GM23248 (cell line): ENCODE measurements at places on chromosomes 1 and 21. TPM values are rescaled to one million over a fixed set of nuclear protein-coding genes. Genes with fewer than 3 reads are reported as not detected.
A peak's percentile ranks its signal among the peaks of the same experiment; 100 is the strongest.

AMY1A gene
- polyA plus RNA-seq, result not detected in 2 replicates

CAMK1G gene
- 0.24 TPM in 1 of 2 replicates, not detected in the other for polyA plus RNA-seq

NR1I3 gene
- 0.70 TPM in 1 of 2 replicates, not detected in the other for polyA plus RNA-seq

TSSK3 gene
- 0.47 TPM in 1 of 2 replicates, not detected in the other for polyA plus RNA-seq

S100A4 gene
- 608 and 610 TPM in 2 replicates for polyA plus RNA-seq

OR2T35 gene
- polyA plus RNA-seq, result not detected in 2 replicates

GRCh38 chr21:32719085-32719484 lies 8.7 kb downstream of the SYNJ1 start:
- no peak for DNase-seq

DNA sequence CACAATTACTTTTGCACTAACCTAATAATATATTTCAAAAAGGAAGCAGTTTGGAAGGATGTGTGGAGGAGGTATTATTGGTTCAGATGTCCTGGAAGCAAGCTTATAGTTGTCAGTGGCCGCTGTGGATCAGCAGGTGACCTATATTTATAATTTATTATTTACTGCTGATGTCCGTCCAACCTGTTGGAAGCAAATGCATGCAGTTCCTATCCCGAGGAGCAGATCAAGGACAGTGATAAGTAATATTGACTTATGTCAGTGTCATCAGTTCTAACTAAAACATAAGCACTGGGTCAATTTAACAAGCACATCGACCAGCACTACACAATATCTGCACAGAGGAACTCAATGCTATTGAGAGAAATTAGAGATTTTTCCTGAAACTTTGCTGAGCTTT lies 270.1 kb downstream of the BRINP2 start:
- no peak for DNase-seq

DNA sequence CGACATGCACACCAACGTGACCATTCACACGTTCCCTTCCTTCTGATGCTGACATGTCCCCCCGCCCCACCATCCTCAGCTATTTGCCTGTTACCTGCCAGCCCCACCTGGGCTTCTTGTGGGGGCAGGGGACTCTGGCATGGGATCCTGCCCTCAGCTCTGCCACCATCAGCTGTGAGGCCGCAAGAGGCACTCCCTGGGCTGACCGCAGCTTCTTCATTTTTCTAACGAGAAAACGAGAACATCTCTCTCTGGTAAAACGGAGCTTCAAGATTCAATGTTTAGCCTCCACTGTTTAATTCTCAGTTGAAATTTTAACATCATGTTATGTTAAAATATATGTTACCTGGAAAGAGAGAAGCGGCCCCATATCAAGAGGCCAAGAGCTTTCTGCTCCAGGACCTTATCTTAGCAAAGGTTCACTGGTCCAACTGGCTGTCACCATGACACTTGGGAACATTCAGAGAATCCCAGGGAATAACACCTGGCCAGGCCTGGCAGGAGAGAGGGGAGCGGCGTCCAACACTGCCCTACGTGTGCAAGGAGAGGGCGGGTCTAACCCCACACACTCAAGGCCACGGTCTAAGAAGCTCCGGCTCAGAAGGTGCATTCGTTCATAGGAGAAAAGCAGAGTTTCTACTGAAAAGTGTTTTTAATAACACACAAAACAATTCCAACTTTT lies 51.3 kb downstream of the HLCS start:
- no peak for DNase-seq

GRCh38 chr1:155136748-155137147 lies 1.1 kb downstream of the SLC50A1 start:
- no peak for DNase-seq

GRCh38 chr1:42264511-42265190 lies 70.4 kb downstream of the FOXJ3 start:
- DNase-seq, result no peak

GRCh38 chr21:44912158-44912473 lies 8.6 kb downstream of the ITGB2 start:
- no peak for DNase-seq

GRCh38 chr1:100394285-100394684 lies 42.0 kb downstream of the CDC14A start:
- no peak for DNase-seq

DNA sequence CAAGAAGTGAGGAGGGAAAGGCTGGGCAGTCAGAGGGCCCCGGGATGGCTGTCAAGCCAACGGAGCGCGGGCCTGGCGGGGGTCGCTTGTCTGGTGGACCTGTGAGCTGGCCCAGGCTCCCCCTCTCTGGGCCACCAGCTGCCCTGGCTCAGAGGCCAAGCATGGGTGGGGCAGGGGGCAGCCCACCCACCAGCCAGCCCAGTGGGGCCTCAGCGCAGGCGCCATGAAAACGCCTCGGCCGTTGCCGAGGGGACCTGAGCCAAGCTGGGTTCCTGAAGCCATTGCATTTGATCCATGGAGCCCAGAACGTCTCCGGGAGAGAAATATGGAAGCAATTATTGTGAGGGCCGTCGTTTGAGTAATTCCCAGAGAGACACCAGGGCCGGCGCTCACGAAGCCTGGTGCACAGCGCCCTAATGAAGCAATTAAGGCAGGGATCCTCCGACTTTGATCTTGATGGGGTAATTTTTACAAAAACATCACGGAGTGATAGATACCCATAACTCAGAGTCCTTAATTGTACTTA lies 90.5 kb upstream of the TTC34 start:
- DNase-seq, result no peak

GRCh38 chr1:212485913-212486618 lies 53.3 kb downstream of the NENF start:
- DNase-seq, result peak; percentile 96

GRCh38 chr1:18232052-18232451 lies 124.5 kb downstream of the IGSF21 start:
- DNase-seq, result no peak

DNA sequence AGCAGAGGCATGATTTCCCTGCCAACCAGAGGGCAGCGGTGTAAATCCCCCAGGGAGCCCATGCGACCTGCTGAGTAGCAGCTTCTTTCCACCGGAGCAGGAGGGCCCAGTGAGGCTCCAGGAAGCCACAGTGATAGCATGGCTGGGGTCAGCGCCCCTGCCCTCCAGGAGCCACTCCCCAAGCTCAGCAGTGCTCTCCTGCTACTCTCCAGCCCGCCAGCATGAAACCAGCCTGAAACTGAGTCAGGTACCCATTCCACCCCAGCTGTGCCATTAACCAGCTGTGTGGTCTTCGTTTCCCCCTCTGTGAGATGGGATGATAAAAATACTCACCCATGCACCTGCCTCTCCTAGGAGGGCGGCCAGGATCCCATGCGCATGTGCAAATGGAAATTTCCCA lies 123.8 kb upstream of the TMEM51 start:
- no peak for DNase-seq

DNA sequence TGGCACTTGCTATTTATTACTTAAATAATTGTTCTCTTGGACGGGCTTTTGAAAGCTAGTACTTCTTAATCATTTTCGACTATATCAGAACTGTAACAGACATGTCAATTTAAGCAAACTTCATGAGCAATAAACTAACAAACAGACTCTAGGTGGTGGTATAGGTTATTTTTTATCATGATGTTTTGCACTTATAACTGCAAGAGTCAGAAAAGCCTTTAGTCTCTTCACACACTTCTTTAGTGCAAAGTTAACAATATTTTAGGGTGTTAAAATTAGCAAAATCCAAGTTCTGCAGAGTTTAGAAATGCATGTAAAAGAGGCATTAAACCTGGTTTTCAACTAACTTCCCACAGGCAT lies 2.2 kb downstream of the NRIP1 start:
- peak; percentile 26 for DNase-seq

DNA sequence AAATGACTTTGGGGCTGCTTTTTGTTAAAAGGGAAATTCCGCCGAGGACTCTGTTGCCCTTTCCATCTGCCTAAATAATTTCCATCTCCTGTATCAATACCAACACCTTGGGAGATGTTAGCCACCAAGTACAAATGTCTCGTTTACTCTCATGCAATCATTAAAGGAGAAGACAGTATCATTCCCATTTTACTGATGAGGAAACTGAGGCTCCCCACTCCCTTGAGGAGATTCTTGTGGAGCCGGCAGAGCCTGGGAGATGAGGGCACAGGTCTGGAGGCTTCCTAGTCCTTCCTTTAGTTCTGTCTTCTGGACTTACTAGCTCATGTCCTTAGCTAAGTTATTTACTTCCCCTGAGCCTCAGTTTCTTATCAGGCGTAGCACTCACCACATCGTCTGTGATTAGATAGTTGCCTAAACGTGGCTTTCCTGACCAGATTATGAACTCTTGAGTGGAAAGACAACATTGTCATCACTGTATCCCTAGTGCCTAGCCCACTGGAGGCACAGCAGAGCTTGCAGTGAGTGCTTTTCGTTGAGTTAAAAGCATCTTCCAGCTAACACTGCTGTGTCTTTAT lies 81.6 kb downstream of the ADSS2 start:
- no peak for DNase-seq

DNA sequence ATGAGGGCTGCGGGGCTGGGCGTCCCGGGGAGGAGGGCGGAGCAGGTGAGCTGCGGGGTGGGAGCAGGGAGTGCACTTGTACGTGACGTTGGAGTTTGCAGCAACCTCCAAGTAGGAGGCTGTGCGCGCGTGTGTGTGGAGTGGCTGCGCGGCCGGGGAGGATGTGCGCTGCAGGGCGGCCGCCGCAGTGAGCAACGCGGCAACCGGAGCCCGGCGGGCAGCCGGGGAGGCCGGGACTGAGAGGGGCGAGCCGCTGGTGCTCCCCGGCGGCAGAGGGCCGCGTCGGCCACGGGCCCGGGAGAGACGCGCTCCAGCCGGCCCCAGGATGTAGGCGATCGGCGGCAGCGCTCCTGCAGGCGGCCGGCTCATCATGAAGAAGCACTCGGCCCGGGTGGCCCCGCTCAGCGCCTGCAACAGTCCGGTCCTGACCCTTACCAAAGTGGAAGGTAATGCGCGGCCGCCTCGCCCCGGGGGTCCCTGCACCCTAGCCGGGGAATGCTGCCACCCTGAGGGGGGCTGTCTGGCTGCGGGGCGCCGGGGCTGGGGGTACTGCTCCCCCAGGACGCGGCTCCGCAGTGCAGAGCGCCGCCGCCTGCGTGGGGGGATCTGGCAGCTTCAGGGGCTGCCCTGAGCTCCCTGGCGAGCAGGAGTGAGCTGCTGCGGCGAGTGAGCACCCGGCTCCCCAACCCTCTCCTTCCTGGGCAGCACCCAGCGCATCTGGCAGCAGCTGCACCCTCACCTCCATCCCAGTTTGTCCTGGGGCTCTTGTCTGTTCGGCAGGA lies 158.9 kb upstream of the COA6 start:
- peak; percentile 63 for DNase-seq

DNA sequence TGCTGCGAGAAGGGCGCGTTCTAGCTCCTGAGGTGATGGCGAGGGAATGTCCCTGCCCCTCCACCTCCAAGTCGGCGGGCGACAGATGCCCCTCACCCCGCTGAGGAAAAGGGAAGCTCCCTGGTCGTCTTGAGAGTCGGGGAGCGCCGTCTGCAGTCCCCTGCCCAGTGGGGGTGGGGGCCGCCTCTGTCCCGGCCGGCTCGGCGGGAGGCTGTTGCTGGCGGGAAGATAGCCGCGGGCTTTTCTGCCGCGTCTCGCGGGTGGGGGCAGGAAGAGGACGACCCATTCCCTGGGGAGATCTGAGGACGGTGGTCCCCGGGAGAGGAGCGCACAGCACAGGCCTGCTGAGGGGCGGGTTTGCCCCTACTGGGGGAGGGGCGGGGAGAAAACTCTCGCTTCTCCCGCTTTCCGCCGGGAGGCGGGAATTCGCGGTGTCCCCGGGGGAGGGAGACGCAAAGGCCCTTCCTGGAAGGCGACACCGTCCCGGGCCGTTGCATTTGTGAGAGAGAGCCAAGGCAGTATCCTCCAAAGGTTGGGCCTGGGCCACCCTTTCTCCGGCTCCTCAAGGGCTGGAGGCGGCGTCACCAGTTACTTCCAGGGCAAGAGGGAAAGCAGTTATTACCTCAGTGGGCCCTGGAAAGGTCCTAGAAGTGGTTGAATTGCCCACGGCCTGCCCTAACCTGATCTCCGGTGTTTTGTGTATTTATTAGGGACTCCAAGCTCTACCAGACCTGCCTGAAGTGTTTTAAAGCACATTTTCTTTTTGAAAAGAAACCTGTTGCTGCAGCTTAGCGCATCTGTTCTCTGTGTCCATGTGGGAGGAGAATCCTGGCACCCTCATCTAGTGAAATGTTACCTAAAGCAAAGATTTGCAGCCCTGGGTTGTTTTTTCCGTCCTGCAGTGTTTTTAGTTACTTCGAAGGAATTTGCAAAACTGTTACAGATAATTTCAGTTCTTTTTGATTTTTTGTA lies 648 bp downstream of the S100PBP start:
- DNase-seq, result peak; percentile 79

GRCh38 chr1:37932759-37933158 lies 14.1 kb downstream of the INPP5B start:
- DNase-seq, result peak; percentile 88

DNA sequence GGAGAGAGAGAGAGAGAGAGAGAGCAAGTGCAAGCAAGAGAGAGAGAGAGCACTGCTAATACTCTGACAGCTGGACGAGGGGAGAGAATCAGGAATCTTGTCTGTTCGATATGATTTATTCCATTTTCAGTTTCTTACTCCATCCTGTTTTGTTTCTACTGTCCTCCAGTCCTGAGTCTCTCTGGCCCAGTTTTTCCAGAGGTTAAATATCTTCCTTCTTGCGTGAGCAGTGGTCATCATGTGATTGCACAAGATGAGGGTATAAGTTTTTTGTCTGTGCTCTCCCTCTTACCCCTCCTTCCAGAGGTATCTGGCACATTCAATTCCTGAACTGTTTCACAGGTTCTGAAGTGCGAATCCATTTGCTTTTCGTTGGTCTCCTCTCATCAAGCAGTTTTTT lies 16.8 kb downstream of the UBE2U start:
- no peak for DNase-seq

DNA sequence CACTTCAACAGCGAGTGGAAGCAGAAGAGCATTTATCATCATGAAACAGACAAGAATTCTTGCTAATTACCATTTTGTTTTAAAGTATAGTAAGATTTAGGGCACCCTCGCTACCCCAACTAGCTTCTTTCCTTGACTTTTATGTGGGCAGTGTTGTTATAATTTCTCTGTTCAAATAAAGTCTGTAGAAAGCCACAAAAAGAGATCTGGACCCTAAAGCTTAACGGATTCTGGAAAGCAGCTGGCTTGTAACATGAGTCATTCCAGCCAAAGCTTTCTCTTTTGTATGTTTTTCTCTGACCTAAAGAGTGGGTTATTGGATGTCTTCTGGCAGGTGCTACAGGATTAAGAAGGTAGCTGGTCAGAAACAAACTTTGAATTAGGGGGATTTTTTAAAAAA lies 37.4 kb downstream of the RUNX1 start:
- DNase-seq, result no peak
